ENCODE measurements at places on chromosomes 1 and 21.

- DNase-seq: no peak
Observed at GRCh38 chr1:150516050-150516591, 569 bp downstream of the FALEC start.

DNA sequence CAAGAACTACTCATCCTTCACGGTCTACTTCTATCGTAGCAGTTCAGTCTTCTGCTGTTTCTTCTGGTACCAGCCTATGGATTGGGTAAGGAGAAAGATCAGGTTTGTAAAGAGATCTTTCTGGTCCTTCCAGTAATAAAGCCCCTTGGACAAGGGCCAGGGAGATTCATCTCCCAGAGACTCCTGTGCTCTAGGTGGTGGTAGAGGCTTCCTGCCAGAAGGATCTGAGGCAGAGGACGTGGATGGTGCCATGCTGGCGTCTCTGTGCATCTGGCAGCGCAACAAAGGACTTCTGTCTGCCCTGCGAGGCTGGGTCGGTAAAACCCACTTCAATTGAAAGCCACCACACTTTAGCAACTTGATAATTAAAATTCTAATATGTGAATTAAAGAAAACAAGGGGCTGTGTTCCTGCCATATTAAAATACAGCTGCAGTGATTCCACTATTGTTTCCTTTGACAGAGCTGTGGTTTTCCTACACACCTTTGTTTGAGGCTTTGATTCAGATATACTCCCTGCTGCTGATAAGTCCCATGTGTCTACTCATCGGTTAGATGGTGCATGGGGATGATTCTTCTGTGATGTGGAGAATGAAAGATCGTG, 73.6 kb downstream of the ROR1 start:
- DNase-seq: no peak

DNA sequence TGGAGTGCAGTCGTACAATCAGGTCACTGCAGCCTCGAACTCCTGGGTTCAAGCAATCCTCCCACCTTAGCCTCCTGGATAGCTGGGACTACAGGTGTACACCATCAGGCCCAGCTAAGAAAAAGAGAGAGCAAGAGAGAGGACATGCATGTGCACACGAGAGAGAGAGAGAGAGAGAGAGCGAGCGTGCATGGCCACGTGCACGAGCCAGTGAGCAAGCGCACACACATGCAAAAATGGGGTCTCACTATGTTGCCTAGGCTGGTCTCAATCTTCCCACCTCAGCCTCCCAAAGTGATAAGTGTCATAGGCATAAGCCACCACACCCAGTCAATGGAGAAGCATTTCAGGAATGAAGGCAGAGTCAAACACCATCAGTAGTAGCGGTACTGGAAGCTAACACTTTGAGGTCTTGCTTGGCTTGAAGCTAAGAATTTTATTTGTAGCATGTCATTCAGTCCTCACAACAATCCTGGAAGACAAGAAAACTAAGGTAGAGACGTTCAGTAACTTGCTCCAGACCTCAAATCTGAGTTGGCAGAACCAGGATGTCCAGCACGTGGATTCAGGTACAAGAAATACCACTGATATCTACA, 14.5 kb downstream of the GNB1 start:
- DNase-seq: no peak

- no peak for DNase-seq
Observed at GRCh38 chr1:8439015-8439702, 121.2 kb downstream of the SLC45A1 start.

DNA sequence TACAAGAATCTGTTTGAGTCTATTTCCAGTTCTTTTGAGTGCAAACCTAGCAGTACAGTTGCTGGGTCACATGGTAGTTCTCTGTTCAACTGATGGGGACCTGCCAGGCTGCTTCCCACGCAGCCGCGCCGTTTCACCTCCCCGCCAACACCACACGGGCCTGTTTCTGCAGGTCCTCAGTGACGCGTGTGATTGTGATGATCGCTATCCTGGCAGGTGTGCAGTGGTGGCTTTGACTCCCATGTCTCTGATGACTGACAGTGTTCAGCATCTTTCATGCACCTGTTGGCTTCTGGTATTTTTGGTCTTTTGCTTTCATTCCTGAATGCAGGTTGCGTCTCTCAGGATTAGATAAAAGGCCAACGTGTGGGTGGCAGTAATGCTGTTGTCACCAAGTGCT, 41.6 kb downstream of the FAAP20 start:
- DNase-seq: no peak

GRCh38 chr1:174160109-174160473, 771 bp downstream of the RABGAP1L start:
- peak; percentile 38 for DNase-seq

DNA sequence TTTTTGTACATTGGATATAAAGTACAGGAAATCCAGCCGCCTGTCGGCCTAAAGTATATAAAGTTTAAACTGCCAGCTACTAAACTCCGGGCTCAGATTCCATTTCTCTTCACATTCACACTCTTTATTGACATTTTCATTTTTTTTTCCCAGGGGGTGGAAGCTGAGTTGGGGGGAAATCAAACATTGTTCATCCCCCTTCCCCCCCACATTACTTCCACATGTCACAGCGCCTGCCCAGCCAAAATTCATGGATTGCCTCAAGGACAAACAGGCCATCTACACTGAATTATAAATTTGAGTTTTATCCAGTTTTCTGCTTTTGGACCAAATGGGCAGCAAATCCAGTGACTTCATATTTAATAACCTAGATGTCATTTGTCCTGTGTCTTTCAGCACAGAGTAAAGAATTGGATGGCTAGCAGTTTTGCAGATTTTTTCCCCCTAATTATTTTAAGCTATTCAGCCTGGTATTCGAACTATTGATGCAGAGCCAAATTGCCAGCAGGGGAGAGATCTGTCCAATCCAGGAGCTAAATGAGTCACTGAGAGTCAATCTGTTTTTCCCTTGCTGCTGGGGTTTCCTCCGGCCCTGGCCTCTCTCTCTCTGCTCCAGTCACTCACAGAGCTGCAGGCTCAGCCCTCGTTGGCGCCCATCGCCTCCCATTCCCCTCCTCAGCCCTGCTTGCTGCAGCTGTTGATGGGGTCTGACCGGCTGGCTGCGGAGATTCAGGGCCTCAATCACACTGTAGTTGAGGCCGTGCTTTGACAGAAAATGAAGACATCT, 98.0 kb downstream of the LMO4 start:
- DNase-seq: no peak

DNA sequence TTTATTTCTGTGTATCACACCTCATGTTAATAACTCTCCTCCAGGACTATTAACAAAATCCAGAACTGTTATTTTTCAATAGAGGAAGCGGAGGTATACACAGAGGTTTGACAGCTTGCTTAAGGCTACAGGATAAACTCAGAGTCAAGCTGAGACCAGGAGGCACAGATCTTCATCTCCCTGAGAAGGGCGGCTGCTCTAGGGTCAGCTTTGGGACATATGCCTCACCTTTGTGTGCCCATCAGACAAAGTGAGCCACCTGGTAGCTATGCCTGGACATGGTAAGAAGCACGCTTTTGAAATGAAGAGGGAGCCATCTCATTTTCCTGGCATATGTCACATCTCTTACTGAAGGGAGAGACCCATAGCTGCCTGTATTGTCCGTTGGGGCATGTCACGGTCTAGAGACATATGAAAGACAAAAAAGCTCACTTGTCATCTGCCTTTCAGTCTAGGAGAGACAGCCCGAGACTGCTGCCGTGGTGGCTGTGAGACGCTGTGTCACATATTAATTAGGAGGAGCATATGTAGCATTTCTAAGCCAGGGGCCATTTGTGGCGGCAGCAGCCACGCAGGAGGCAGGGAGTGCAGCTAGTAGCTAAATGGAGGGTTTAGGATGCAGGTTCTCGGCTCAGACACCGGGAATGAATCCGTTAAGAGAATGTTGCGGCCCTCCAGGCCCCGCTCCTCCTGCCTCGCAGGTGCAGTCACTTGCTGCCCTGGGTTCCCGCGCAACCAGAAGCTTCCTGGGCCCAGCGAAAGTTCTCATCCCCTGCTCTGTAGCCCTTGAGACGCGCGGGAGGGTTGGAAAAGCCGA, 161.3 kb upstream of the C1orf21 start:
- DNase-seq: no peak

DNA sequence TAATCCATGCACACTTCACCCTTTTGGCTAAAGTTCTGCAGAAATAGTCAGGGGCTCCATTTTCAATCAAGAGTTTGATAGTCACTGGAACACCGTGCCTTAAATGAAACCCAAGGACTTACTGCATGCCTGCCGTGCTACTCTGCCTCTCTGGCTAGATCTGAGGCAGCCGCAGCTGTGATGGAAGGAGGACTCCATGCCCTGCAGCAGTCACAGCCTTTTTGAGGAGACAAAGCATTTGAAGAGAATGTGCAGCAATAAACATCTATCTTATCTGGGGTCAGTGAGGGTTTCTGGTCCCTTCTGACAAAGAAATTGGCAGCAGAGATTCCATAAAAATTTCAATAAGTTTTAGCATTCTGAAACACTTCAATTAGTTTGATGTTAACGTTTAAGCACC, 78.0 kb downstream of the BCAR3 start:
- no peak for DNase-seq

GRCh38 chr1:103254691-103255090, 146.4 kb upstream of the COL11A1 start:
- no peak for DNase-seq

DNA sequence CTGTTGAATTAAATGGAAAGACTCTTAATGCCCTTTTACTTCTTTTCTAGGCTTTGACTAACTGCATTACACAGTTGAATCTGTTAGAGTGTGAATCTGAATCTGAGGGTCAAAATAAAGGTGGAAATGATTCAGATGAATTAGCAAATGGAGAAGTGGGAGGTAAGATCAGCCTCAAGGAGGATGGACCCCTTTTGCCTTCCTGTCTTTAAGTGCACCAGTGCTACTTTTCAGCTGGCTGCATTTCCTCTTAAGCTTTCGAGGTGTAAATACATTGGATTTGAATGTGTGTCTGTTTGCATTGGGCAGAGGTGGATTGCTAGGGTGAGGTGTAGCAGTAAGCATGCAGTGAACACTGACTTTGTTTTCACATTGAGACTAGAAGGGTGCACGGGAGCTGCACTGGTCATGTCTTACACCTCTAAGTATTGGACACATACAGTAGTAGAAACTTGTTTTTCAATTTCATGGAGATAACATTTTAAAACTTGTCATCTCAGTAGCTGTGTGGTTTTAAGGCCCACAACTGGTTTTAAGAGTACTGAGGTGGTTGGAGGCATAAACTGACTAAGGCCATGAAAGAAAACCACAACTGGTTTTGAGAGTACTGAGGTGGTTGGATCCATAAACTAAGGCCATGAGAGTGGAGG, 35.4 kb downstream of the MIA3 start:
- DNase-seq: no peak

- no peak for DNase-seq
Observed at GRCh38 chr1:41758904-41759548, 159.7 kb downstream of the HIVEP3 start.

DNA sequence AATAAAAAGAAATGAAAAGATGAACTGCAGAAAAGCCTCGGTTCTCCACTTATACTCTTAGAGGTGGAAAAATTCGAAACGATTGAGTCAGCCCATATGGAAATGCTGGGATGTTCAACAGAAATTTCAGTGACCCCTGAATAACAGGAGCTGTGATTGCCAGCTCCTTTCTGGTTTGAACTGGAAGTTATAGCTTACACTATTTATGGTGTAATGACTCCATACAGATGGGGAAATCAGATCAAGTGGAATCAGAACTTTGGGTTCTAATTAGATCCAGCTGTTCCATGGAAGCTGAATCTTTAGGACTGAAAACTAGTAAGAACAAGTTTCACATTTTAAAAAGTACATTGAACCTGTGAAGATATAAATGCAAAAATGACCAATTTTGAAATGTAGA, 569.3 kb upstream of the ZRANB2 start:
- no peak for DNase-seq

GRCh38 chr21:38914528-38915293, 109.0 kb downstream of the ETS2 start:
- DNase-seq: no peak

DNA sequence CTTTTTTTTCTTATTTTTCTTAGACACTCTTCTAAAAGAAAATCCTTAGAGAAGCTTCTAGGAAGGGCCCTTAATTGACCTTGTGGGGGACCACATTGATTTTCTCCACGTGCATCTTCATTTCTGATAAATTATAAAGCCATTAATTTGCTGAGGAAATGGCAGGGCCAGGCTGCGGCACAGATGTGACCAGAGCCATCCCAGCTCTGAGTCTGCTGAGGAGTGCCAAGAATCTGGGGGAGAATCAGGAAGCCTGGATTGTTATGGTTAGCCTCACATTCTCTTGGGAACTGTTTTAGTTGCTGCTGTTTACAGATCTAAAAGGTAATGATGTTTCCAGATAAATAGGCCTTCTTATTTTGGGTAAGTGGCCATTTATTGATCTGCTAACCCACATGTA, 16.2 kb downstream of the PROX1 start:
- DNase-seq: no peak

GRCh38 chr1:64545118-64545843, 75.4 kb downstream of the CACHD1 start:
- no peak for DNase-seq

GRCh38 chr1:206479183-206480125, 9.2 kb downstream of the IKBKE start:
- DNase-seq: peak; percentile 81

DNA sequence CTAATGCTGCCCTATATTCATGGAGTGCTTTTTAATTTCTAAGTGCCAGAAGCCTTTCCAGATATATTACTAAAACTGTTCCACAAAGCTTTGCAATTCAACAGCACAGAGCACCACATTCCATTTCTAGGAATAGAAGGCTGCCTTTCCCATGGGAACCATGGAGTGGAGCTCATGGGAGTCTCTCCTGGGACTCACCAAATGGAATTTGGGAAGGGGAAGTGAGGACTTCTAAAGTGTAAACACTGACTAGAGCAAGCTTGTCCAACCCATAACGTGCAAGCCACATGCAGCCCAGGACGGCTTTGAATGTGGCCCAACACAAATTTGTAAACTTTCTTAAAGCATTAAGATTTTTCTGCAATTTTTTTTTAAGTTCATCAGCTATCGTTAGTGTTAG, 190.4 kb upstream of the TNR start:
- no peak for DNase-seq

GRCh38 chr1:223556414-223557129, 108.9 kb downstream of the CAPN8 start:
- peak; percentile 68 for DNase-seq

DNA sequence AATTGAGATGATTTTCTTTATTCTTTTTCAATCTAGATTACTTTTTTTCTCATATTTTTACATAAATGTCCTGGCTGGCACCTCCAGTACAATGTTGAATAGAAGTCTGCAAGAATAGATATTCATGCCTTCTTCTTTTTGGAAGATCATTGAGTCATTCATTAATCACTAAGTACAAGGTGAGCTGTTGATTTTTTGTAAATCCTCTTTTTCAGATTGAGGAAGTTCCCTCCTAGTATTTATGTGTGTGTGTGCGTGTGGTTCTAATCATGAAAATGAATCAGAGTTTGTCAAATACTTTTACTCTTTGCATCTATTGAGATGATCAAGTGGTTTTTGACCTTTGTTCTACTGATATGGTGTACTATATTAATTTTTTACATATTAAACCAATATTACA, 859.3 kb downstream of the KCNT2 start:
- no peak for DNase-seq
